ENCODE measurements at places on chromosomes 12 and 14.

DNA sequence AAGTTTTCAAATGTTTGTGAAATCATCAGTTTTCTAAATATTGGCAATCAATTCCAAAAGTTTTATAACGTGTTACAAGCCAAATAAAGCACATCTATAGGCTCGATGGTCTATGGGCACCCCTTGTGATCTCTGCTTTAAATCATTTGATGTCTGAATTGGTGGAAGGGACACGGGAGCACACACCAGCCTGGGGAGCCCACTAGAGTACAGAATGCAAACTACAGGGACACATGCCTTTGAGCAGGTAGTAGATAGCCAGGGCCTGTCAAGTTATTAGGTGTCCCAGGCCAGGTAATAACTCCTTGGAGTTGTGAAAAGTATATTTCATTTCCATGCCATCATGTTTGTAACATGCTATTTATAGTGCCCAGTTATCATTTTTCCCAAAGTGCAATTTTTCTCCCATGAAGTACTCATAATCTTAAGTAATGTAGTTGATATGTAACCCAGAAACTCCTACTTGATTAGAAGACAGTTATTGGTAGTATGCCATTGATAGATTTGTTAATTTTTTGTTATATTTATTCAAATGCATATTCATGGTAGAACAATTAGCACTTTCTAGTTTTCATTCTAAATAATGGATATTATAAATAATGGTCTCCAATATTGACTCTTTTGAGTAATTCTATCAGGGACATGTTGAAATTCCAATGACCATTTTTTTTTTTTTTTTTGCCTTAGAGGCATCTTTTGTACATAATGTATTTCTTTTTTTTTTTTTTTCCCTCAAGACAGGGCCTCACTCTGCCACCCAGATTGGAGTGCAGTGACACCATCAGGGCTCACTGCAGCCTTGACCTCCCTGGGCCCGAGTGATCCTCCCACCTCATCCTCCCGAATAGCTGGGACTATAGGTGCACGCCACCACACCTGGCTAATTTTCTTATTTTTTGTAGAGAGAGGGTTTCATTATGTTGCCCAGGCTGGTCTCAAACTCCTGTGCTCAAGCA lies 96.9 kb upstream of the FGD4 start:
- no peak for DNase-seq

- no peak for DNase-seq
These were observed 65.4 kb upstream of the DDX11 start for GRCh38 chr12:31008241-31008761.

- DNase-seq, result no peak
These were observed 159.3 kb downstream of the SLC15A4 start for GRCh38 chr12:128664501-128664900.

GRCh38 chr14:45897439-45897838 lies 644.4 kb upstream of the MIS18BP1 start:
- DNase-seq, result no peak

DNA sequence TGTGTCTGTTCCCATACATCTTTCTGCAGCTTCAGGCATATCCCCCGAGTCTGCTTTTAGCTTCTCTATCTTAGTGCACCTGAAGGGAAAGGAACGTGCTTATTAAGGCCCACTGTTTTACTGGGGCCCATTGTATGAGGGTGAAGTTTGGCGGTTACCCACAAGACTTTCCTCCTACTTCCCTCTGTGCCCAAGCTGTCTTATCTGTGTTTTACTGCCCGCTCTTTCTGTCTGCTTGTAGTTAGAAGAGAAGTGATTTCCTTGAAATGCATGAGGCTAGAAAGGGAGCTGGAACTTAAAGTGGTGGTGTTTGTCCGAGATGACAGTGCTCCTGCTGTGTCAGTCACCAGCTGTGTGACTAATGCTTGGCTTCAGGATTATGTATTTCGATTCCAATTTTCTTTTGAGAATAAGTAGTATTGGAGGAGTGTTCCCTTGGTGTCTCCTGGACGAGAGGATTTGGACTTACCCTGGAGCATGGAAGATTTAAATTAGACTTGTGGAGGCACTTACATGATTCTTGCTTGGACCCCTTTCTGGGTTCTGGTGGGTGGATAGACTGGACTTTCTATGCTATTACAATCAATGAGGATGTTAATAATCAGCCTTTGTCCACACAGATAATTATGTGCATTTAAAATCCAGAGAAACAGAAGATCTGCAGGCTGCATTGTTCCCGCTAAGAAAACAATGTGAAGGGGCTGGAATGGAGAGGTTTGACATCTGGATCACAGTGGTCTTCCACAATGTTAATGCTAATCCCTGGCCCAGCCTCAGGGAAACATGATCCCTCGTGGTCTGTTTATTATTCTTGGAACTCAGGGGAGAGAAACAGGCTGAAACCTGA lies 13.9 kb upstream of the KRT86 start:
- no peak for DNase-seq

DNA sequence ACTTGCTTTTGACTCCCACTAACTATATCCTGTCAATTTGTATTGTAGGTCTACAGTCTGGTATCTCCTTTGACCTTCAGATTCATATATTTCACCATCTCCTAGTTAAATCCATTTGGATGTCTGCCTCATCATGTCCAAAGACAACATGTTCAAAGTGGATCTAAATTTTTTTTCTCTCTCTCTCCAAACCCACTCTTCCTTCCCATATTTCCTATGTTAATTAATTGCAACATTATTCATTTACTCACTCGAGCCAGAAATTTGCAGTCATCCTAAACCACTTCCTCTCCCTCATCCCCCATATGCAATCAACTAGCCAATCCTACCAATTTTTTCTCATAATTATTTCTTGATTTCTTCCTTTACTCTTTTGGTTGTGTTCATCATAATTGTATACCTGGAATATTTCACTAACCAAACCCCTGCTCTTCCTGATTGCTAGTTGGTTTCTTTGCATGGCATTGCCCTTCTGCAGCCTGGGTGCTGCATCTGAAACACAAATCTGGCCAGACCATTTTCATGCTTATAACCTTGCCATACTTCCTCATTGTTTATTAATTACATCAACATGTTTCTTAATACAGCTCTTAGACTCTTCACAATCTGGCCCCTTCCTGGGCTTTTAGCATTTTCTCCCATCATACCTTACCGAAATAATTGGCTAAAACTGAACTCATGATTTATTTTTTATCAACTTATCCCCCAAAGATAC lies 442.2 kb downstream of the ADAMTS20 start:
- DNase-seq, result no peak

DNA sequence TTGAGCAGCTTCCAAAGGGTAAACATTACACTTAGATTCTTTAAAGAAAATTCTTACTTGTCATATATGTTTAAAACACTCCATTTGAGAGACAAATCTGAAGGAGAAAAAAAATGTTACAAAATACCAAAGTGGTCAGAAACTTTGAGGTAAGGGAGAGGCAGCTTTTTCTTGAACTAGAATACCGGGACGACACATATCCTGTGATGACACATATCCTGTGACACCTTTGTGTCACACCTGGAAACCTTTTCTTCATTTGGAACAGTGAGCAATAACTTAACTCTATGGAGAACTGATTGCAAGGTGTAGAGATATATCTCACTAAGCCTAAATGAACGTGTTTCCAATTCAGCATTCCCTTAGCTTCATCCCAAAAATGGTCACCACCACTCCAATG lies 4.6 kb upstream of the GRIN2B start:
- DNase-seq, result no peak

GRCh38 chr12:7905071-7905470 lies 30.9 kb downstream of the SLC2A3 start:
- no peak for DNase-seq

DNA sequence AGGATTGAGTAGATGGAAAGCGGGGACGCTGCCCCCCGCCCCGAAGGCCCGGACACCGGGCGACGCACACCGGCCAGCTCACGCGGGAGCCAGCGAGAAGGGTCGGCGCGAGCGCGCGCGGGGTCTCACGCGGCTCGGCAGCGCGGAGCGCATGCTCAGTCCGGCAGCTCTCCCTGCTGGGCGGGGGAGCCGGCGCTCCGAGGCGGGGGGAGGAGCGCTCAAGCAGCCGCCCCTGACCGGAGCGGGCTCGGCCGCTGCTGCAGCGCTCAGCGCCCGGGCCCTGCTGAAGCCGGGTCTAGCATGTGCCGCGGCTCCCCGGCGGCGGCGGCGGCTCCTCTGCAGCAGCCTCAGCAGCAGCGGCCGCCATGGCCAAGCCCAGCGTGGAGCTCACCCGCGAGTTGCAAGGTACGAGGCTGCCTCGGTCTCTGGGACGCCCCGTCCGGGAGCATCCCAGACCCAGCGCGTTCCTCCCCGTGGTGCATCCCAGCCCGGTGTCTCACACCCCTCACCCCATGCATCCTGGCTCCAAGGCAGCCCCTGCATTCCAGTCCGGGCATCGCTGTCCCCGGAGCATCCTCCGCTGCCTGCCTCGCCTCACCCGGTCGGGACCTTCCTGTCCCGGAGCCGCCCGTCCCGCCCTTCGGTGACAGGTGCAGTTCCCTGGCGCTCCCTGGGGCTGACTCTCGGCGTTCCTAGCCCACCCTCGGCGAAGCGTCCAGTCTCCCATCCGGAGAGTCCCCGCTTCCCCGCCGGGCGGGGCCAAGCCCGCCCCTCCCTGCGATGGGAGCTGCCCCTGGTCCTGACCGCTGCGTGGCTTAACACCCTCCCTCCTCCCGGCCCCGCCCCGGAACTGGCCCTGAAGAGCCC lies at the start of gene CARMIL3:
Gene CARMIL3 (plus strand): TSS at position 221 of the 867 bp plus-strand sequence. CDS start 145 bp downstream, at position 366.
- peak; percentile 43 for DNase-seq

GRCh38 chr14:69354383-69355153 lies 43.5 kb downstream of the ERH start:
- DNase-seq, result peak; percentile 52

DNA sequence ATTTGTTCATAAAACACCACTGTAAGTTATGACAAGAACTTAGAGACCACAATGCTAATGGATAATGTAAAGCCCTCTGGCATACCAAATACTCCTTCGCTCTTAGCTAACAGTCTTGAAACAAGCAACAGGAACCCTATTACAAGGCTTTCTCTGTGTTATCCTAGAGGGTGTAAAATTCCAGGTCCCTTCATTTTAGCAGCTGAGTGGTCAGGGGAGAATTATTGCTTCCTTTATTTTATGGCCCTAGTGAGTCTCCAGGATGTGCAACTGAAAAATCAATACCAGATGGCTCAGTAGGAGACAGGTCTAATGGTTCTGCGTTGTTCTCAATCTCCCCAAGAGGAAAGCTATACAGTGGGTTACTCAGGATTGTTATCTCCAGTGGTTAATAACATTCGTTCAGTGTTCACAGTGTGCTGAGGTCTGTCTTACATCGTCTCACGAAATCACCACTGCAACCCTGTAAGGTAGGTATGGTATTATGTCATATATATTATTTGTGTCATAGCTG lies 172.7 kb upstream of the CNOT2 start:
- DNase-seq, result no peak

- DNase-seq, result no peak
These were observed 41.0 kb upstream of the NCOR2 start for GRCh38 chr12:124608450-124608870.

- no peak for DNase-seq
These were observed 53.0 kb downstream of the NCOR2 start for GRCh38 chr12:124514145-124514995.

DNA sequence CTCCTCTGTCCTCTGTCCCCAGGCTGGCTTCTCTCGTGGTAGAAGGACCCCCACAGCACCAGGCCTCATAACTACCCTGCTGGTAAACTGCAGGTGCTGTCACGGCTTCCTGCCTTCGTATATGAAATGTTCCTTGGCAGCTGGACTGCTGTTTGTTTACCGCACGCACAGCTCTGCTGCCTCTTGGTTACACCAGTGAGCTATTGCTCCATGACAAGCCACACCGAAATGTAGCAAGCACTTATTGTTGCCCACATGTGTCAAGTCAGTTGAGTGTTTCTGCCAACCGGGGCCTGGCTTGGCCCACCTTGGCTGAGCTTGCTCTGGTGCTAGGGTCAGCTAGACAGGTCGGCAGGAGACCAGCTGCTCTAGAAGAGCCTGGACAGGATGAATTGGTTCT lies 21.7 kb upstream of the TCL1B start:
- DNase-seq, result no peak

GRCh38 chr12:30784508-30784907 lies 29.8 kb upstream of the CAPRIN2 start:
- DNase-seq, result no peak
